Activated CD4-positive, alpha-beta T cell treated with anti-CD3 and anti-CD28 coated beads for 36 hours (primary cell): ENCODE measurements at places on chromosomes 5 and 9.
A peak's percentile ranks its signal among the peaks of the same experiment; 100 is the strongest.

DNA sequence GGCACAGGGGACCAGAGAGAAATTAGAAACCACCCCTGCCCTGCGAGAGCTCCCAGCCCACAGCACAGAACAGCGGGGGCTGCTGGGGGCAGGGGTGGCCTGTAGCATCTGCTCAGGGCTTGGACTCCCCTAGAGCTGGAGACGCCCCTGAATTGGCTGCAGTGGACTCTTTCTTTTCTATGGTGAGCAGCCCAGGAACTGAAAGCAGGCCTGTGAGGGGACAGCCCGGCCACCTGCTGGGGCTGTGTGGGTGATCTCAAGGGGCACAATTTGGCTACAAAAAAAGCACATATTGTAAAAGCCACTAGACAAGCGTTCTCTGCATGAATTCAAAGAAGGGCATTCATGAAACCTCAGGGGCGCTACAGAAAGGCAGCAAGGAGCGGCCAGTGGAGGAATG, 57.5 kb upstream of the ICE1 start:
- no peak for DNase-seq

DNA sequence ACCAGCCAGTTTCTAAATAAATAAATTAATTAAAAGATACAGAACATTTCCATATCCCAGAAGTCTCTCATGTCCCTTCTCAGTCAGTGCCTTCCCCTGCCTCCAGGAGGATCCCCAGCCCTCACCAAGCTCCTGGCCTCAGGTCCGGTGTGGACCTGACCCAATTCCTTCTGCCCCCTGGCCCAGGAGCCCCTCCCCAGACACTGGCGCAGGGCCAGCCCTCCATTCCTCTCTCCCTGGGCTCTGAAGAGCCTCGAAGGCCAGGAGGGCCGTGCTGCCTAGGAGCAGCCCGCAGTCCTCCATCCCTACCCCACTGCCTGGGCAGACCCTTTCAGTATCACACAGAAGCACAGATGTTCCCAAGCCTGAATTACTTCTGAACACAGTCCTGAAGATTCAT, 61.8 kb upstream of the BARHL1 start:
- no peak for DNase-seq

DNA sequence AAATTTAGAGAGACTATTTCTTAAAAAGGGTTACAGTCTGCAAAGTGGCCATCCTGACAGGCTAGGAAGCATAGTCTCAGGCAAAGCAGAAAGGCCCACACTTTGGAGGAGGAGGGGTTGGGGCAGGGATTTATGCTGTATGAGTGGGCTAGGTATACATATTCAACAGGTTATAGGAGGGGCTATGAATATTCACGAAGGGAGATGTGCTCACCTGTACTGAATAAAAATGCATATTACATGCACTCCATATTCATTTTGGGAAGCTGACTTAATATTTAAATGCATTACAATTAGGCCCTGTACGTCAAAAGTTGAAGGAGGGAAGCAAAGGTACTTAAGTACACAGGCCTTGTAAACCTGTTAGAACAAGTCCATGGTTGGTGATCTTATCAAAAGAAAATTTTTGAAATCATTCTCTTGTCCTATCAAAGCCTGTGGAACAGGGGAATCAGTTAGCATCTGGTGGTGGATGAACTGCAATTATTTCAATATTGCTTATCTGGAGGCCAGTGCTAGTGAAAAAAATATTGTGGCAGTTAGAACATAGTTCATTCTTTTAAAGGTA, 1.6 kb downstream of the CENPP start:
- no peak for DNase-seq

DNA sequence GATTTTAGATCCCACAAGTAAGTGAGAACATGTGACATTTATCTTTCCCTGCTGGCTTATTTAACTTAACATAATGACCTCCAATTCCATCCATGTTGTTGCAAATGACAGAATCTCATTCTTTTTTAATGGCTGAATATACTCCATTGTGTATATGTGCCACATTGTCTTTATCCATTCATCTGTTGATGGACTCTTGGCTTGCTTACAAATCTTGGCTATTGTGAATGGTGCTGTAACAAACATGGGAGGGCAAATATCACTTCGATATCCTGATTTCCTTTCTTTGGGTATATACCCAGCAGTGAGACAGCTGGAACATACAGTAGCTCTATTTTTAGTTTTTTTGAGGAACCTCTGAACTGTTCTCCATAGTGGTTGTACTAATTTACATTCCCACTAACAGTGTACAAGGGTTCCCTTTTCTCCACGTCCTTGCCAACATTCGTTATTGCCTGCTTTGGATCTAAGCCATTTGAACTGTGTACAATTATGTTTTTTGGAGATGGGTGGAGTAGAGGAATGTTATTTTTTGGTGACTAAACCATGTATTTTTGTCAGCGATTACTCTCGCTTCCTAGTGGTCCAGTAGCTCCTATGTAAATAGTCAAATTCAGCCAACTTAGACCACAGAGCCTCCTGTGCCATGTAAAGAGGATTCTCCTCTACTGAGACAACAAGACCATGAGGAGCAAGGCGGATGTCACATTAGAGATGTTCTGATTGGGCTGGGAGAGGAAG, 60.6 kb downstream of the TNFSF15 start:
- DNase-seq: no peak

DNA sequence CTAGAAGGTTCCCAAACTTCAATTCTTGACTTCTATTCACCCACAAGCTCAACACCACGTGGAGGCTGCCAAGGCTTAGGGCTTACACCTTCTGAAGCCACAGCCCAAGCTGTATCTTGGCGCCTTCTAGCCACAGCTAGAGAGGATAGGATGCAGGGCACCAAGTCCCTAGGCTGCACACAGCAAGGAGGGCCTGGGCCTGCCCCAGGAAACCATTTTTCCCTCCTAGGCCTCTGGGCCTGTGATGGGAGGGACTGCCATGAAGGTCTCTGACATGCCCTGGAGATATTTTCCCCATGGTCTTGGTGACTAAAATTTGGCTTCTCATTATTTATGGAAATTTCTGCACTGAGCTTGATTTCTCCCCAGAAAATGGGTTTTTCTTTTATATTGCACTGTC, 112.5 kb downstream of the CPLANE1 start:
- no peak for DNase-seq

- DNase-seq: peak; percentile 83
Observed at GRCh38 chr5:135887447-135887864, 8.2 kb downstream of the IL9 start.

DNA sequence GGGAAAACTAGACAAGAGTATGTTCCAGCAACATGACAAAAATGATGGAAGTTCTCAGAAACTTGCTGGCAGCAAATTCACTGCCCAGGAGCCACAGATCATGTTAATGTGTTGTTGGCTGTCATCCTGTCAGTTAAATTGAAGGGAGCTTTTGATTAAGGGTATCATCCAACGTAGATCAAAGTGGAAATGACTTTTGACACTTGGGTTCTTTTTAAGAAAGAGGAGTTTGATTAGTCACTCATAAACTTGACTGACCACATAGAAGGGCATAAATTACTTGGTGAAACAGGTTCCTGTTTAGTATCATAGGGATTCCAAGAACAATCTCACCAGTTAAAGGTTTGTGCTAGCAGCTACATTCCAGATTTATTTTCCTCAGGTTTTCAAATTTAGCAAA, 288.7 kb downstream of the CSNK1G3 start:
- DNase-seq: no peak

DNA sequence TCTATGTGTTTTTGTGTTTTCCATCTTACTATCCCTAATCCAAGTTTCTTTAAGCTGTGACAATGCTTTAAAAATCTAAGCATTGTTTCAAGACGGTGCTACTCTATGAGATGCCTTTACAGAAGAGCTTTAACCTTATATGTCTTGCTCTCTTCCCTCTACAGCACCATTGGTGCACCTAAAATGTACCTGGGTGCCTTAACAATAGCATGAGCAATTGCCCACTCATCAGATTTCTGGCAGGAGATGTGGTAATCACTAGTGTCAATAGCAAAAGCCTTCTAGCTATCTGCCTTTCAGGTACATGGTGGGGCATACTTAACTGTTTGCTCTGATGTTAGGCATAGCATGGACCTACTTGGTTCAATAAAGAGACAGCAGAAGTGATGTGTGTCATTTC, 222.3 kb upstream of the KIF2A start:
- DNase-seq: no peak

GRCh38 chr5:33688066-33688465, 203.7 kb downstream of the ADAMTS12 start:
- no peak for DNase-seq

- no peak for DNase-seq
Observed at GRCh38 chr5:58346041-58346440, 113.8 kb downstream of the PLK2 start.

DNA sequence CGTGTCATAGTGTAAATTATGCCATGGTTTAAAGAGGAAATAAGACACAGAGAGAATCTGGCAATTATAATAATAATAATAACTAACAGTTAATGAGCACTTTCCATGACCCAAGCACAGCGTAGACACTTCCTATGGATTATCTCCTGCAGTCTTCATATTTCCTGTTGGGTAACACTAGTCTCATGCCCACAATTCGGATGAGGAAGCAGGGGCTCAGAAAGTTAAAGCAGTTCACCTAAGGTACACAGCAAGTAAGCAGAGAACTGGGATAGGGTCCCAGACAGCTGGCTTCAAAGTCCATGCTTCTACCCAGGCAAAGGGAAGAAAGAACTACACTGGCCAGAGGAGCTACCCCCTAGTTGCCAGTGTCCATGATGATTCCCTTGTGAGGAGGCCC, 27.9 kb upstream of the TGFBI start:
- no peak for DNase-seq

- DNase-seq: peak; percentile 70
Observed at GRCh38 chr9:97109194-97109811, 70.4 kb upstream of the CTSV start.

- DNase-seq: no peak
Observed at GRCh38 chr9:101307051-101307450, 77.8 kb downstream of the BAAT start.

- DNase-seq: no peak
Observed at GRCh38 chr9:73179589-73179988, 27.9 kb downstream of the ANXA1 start.

GRCh38 chr9:133981958-133982681, 10.0 kb downstream of the VAV2 start:
- no peak for DNase-seq

GRCh38 chr5:78345485-78345884, 14.9 kb upstream of the SCAMP1 start:
- DNase-seq: no peak

DNA sequence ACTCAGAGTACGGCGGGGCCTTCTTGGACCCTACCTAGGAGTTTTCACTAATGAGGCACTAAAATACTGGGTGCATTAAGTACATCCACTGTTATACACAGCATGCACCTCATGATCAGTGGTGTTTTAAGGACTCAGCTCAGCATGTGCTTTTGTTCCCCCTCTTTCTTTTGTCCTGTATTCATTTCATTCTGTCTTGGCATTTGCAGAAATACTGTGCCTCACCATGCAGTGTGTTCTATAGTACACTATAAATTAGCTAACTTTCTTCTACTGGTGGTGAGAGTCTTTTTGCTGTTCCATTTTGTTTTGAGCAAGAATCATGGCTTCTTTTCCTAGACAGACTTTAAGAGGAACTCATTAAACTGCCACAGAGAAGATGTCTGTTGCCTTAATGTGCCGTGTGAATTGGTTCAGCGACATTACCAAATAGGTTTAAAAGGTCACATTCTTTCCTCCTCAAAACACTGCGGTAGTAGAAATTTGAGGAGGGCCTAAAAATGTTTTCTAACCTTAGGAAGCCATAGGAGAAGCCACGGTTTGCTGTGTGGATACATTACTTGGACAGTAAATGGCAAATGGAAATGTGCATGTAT, 276.6 kb downstream of the MAST4 start:
- DNase-seq: no peak

DNA sequence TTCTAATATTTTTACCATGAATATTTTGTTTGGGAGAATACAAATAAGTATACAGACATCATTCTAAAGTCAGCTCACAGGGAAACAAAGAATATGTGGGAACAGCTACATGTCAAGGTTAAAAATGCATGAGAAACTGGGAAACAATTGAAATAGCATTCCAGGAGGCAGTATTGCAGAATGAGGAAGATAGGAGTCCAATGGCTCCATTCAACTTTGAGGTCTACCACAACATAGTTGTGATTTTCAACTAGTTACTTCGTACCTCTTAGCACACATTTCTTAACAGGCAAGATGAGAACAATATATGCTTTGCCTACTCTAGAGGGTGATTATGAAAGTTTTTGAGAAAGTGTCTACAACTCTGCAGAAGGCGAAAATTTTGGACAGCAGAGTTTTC, 35.2 kb upstream of the CAST start:
- no peak for DNase-seq

DNA sequence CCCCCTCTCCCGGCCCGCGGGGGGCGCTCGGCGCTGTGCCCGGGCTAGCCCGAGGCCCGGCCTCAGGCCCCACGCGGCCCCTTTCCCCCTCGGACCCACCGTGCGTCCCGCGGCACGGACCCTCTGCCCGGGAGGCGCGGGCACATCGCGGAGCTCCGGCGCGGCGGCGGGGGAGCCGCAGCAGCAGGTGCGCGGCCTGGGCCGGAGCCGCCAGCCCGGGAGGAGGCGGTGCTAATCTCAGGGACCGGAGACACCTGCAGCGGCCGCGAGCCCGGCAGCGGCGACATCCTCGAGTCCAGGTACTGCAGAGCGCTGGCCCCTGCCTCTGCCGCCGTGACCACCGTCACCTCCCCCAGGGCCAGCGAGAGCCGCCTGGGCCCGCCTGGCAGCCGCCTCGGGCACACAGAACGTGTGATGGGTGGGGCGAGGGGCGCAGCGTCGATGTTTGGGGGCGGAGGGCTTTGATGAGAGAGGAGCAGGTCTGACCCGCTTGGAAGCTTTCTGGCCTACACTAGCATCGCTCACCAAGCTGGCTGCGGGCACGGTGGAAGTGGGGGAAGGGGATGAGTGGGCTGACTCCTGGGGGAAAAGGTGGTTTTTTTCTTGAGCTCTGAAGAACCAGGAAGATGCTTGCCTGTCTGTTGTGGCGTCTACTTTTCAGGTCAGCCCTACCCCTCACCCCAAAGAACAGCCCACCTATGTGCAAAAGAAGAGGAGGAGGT, 524 bp downstream of the CYFIP2 start:
- DNase-seq: peak; percentile 76

DNA sequence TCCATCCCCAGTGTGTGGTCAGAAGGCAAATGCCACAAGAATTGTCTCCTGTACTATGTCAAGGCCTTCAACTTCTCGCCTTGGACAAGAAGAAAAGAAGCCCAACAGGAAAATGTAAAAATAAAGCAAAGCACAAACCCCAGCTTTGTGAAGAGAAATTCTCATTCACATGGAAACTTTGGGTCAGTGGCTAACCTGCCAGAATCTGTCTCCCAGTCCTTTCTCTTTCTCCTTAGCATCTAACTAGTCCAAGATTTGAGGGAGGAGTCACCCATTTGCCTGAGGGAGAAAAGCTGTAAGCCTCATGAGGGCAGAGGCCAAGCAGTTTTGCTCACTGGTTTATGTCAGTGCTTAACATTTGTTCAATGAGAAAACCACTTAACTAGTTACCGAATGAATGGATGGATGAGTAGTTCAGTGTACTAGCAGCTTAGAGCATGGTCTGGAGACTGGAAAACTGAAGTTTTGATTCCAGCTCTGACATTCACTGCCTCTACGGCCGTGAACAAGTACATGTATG, 36.0 kb downstream of the ADAM19 start:
- DNase-seq: no peak
